ENCODE measurements at places on chromosomes 3 and 15.
A peak's percentile ranks its signal among the peaks of the same experiment; 100 is the strongest.

- DNase-seq: no peak
These were observed 14.0 kb upstream of the SMAD3 start for GRCh38 chr15:67051088-67052045.

DNA sequence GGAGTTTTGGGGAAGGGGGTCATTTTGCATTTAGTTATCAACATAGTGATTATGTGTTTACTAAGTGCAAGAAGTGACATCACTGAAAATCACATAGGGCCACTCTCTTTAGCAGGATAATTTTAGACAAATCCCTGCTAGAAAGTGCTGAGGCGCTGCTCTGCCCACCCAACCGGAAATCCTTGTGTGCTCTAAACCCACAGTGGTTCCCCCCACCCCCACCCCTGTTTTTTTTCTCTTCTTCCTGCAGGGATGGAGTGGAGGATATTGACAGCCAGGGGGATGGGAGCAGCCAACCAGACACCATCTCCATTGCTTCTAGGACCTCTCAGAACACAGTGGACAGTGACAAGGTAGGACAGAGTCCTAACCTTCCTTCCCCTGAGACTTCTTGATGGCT is 234.2 kb upstream of the UMPS start:
- DNase-seq: no peak

DNA sequence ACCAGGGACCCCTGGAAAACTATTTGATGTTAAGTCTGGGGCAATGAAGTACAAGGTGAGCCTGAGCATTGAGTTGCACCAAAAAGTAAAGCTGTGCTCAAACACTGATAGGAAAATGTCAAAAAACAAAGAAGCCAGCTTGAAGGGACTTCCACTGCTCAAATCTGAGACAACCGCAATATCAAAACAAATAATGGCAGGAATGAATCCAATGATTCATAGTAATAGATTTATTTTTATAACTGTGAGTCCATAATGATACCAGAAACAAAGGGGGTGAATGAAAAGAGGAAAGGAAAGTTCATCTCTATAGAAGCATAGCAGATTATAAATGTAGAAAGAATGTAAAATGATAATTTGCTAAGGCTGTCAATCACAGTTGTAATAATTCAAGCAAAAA is 237.3 kb upstream of the ZBTB20 start:
- DNase-seq: no peak

GRCh38 chr15:82646250-82647044 is 716 bp downstream of the CPEB1 start:
- DNase-seq: no peak

- DNase-seq: no peak
These were observed at the start of gene MITF for GRCh38 chr3:69739204-69740102. Gene MITF, plus strand, starts transcription at chr3:69739464. Its CDS starts 134 bp downstream, at chr3:69739598.

GRCh38 chr15:64246364-64247189 is 83.8 kb upstream of the PPIB start:
- peak; percentile 10 for DNase-seq

DNA sequence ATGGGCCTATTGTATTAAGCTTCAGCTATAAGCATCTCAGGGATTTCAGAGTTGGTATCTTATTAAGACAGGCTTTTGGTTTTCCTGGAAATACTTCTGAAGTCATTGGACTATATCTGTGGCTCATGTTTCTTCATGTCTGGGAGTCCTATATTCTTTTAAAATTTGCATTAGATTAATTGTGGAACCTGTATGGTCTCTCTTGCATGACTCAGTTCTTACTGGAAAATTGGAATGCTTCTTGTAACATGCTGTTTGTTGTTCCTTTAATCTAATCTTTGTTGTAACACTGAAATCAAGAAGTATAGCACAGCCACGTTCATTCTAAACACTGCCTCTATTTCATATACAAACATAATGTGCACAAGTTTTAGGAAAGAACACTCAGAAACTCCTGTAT is 208.1 kb downstream of the RBMS3 start:
- DNase-seq: no peak

GRCh38 chr3:187522293-187522692 is 147.9 kb downstream of the SST start:
- DNase-seq: no peak

DNA sequence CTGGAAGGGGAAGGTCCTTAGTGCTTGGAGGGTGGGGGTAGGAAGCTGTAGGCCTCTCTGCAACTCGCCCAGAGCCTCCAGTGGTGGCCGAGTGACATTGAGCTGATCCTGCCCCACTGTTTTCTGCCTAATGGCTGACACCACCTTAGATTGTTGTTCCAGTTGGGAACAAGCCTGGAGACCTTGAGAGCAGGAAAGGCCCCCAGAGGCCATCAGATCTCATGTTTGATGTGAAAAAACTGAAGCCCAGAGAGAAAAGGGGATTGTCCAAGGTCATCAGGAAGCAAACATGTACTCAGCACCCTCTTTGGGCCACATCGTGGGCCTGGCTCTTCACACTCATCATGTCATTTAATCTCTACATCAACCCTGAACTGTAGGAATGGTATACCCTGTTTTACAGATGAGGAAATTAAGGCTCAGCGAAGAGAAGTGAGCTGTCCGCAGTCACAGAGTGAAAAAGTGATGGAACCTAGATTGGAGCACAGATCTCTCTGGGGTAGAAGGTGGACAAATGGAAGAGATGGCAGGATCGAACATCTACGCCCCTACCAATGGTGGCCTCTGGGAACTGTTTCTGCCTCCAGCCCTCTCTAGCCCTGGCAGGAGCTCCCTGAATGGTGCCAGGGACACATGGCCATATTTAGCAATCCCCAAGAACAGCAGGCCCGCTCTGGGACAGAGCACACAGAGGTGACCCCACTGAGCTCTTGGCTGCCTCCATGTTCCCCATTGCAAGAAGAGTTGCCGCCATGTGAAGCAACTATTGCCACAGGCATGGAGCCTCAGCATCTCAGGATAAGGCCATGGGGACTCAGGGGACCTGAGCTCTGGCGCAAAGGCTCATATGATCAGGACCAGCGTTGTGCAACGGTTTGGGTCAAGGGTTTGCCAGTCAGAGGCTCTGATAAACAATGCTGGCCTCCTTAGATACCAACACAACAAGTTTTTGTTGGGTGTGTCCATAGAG is 31.6 kb upstream of the TSEN2 start:
- DNase-seq: no peak

DNA sequence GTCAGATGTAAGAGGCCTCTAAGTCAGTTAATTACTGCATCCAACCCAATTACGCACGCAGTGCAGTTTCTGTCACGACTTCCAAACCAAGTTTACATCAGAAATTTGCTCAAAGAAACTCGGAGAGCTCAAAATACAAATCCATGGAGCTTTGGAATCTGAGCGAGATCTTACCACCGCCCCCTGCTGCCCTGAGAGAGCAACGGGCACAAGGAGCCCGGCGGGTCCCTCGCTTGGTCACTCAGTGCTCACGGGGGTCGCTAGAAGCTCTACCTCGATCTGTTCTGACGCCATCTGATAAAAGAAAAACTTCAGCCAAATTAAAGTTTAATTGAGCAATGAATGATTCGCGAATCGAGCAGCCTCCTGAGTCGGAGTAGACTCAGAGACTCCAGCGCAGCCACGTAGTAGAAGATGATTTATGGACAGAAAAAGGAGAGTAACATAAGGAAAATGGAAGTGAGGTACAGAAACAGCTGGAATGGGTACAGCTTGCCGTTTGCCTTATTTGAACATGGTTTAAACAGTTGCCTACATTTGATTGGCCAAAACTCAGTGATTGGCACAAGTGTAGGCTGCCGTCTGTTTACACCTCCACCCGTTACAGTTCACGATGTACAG is 232.7 kb upstream of the ATP10A start:
- DNase-seq: no peak

DNA sequence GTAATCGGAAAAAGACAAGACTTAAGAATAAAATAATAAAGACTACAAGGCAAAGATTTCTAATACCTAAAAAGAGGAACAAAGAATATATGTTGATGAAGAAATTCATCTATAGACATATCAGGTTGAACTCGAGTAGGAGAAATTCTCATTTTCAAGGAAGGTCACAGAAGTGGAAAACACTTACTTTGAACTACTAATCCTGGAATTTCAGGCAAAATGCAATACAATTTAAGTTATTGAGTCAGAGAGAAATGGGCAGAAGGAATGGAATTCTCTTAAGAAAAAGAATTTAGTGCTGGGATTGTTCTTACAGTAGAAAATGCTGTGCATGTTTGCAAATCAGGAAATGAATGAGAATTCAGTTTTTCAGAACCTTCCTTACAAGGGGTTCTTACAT is 135.9 kb upstream of the TGFBR2 start:
- no peak for DNase-seq

DNA sequence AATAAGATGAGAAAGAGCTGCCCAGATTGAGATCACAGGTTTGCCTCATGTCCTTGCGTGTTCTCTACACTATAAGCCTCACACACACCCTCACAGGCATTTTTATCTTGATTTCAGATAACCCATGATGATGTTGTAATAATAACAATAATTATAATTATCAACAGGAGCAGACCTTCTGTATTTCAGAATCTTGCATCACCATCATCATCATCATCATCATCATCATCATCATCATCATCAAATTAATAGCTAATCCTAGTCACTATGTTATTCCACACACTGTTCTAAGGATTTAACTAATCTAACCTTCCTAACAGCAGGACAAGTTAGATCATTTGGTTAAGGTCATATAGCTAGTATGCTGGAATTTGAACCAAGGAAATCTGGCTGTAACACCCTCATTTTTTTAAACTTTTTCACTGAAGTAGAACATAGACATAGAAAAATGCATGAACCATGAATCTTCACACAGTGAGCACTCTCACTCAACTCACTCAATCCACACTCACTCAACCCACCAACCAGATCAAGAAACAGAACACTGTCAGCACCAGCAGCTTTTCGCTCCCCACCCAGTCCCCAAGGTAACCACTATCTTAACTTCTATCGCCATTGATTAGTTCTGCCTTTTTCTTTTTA is 1.8 kb upstream of the SH2D7 start:
- DNase-seq: no peak

DNA sequence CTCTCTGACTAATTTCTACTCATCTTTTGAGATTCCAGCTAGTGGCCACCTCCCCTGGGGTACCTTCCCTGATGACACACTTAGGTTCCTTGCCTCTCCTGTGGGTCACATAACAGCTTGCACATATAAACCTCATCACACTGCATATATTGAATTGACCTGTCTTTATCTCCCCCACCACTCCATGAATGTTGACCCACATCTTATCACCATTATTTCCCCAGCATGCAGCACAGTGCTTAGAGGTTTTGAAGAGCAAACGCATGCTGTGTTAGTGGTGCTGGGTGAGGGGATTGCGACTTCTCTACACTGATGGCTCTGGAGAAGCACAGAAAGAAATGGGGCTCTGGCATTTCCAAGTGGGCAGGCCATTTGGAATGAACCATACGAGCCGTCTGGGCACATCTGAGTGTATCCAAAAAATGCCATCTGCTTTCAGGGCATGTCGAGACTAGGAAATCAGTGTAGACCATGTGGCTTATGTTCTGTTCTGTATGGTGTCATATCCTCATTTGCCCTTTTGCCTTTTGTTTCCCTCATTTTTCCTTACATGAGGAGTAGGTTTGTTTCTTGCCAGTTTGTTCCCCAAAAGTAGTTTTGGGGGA is 333.2 kb upstream of the TRIM42 start:
- DNase-seq: no peak

- no peak for DNase-seq
These were observed 3.5 kb downstream of the MECOM start for GRCh38 chr3:169659820-169660674.

DNA sequence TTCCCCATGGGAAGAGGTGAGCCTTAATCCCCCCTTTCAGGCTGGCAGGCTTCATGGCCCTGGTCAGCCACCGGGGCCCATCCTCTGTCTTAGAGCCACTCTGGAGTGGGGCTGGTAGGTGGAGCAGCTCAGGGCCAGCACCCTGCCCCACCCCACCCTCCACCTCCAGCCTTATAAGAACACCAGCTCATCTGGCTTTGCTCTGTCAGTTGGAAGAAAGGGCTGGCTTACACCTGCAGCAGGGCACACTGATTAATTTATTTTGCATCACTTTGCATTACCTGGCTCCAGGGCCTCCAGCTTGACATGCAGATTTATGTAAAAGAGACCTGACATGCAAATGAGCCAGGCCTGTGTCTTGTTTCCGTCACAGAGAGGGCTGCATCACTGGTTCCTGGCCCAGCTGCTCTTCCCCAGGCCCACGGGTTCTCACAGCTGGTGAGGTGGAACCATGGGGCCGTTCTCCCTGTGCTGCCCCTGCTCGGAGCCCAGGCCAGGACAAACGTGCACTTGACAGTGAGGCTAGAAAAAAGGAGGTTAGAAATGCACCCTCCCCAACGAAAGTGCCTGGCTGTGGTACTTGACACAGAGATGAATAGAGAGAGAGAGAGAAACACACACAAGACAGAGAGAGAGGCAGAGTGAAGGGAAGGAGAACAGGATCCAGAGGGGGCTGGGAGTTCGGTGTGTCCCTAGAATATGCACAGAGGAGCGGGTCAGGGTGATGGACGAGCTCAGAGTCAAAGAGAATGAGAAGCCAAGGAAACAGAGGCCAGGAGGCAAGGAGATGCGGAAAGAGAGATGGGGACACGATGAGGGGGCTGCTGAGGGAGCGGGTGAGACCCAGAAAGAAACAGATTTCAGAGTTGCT is 44.5 kb upstream of the MAGEF1 start:
- DNase-seq: no peak

- no peak for DNase-seq
These were observed 99.5 kb downstream of the SNRPN start for GRCh38 chr15:25054329-25054728.

DNA sequence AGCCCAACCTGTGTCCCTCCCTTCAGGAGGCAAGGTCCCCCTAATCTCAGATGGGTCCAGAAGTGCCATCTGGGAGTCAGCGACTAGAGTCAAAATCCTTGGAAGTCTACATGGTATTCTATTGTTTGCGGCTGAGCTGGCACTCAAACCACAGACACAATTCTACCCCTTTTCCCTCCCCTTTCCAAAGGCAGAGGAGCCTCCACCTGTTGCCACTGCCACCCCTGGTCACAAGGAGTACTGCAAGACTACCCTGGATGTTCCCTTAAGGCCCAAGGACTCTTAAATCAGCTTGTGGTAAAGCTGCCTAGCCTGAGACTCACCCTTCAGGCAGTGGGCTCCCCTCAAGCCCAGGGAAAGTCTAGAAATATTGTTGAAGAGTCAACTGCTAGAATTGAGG is 4.3 kb upstream of the OR5H6 start:
- DNase-seq: no peak

DNA sequence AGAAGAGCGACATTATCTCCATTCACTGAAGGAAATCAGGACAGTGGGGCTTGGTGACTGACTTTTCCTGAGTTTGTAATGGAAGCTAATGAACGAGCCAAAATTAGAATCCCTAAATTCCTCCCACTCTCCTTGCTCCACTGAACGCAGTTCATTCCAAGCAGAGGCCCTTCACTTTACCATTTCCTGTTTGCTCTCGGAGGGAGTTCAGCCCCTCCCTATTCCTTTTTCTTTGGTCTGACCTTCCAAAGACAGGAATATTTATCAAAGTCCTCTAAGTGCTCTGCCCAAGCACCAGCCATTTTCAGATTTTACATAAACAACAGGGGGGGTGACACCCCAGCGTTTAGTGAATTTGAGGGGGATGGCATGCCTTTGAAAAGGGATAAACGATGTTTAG is 24.0 kb upstream of the PTPRG start:
- DNase-seq: no peak

GRCh38 chr3:197435426-197435825 is 120.3 kb downstream of the BDH1 start:
- no peak for DNase-seq

GRCh38 chr3:134066158-134066541 is 36.4 kb upstream of the SLCO2A1 start:
- no peak for DNase-seq

Data from stimulated activated CD8-positive, alpha-beta memory T cell treated with anti-CD3 and anti-CD28 coated beads, Interleukin-15, amount 100 ng/mL, for 4 hours (primary cell).